Heart right ventricle (tissue), 16 donors: ENCODE measurements at places on chromosomes 7 and 10.

GRCh38 chr10:89575031-89575430, 39.6 kb upstream of the SLC16A12 start:
- DNase-seq = no peak

DNA sequence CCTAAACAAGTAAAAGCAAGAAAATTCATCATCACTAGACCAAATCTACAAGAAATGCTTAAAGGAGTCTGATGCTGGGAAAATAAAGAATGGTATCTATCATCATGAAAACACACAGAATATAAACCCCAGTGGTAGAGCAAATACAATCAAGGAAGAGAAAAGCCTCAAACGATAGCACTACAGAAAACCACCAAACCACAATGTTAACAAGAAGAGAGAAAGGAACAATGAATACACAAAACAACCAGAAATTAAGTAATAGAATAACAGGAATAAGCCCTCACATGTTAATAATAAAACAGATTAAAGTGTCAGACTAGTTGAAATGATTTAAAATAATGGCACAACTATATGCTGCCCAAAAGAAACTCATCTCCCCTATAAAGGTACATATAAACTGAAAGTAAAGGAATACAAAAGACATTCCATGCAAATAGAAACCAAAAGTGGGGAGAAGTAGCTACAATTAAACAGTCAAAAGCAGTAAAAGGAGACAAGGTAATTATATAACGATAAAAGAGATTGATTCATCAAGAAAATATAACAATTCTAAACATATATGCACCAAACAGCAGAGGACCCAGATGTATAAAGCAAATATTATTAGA, 77.3 kb downstream of the JMJD1C start:
- no peak for DNase-seq

DNA sequence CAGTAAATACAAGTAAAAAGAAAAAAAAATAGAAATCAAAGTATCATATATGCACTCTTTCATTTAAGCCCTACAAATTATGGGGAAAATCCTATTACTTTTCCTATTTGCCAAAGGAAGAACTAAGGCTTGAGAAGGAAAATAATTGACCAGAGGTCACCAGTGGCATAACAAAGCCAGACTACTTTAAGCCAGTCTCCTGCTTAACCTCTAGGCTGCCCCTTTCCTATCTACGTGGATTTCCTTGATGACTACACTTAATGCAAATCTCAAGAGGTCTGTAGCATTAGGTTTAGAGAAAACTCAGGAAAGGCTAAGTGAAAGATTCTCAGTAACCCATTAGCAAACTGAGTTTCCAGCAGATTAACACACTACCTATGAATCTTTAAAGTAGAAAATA, 49.8 kb downstream of the TPK1 start:
- DNase-seq = no peak

DNA sequence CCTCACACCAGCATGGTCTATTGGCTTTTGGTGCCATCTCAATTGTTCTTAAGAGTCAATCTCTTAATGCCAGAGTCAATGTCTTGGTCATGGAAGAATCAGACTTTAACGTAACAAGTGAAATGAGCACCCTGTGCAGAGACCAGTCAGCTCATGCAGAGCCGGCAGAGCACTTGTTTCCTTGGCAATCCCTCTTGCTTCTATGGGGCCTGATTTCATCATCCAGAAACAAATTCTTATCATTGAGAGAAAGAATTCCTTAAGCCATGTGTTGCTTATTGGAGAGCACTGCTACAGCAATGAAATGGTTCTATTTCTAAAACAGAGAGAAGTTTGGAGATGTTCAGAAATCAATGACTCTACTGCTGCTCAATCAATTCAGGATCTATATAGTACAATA, 212.8 kb downstream of the IPMK start:
- no peak for DNase-seq

DNA sequence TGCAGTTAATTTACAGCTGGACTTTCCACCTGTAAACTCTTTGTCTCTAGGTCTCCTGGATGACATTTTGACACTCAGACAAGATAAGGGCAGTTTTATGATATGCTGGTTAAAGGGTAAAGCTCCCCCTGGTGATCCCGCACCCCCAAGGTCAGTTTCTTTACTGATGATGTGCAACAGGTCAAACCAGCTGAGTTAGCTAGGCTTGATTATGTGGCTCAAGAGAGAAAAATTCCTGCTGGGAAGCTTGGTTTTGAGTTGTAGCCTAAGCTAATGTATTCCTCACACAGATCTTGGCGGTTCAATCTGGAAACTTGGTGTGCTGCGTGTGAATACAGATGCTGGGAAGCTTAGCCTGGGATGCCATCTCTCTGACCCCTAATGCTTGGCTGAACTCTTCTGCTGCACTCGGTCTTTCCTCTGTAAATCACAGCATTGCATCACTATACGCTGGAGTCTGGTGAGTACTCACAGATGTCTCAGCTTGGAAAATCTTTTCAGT, 11.4 kb upstream of the AKR1D1 start:
- no peak for DNase-seq

- no peak for DNase-seq
Observed at GRCh38 chr10:48442809-48443177, 136.3 kb downstream of the MAPK8 start.

DNA sequence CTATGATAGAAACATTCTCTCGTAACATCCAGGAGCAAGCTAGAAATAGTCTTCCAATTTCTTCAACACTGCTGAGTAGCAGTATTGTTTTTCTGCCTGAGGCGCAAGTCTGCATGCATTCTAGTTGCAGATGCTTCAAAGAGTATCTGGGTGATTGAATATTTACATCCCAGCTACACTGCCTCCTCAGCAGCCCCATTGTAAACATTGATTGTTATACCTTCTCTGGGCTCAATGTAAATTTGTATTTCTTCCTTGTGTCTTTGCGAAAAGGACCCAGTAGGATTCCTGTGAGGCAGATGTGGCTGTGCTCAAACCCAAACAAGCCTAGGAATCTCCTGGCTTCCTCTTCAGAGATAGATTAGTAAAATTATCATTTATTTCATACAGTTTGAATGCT, 320.7 kb downstream of the CDC14C start:
- no peak for DNase-seq
